ENCODE measurements at places on chromosomes 11 and 22.

DNA sequence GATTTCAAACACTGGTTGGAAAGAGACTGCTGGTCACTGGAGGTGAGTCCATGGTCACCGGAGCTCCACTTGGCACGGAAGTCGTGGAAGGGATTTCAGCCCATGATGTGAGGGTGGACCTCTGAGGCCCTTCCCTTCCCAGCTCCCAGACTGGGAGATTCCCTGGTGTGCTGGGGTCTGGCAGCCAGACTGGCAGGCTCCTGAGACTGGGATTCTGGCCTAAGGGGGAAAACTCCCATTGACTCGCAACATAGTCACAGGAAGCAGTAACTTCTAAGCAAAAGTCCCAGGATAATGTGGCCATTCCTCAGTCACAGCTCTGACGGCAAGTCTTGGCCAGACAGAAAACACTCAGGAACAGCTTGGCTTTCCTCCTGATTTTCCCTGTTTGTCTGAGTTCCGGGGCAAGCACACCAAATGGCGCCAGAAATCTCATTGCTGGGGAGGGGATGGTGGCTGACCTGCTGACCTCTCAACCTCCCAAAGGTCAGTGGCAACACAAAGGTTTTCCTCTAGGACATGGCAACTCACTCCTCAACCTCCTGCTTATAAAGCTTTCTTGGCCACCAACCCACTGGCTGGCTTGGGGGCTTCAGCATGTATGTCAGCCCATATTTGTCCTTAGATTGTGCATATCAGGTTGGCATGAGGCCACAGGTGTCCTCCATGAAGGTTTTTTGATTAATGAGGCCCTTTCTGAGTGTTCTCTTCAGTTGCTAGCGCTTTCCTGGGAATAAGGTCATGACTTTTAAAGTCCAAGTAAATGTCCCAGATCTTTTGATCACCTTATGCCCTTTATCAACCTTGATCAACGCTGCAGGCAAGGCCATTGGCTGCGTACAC, 99.5 kb downstream of the CCDC81 start:
- no peak for DNase-seq

DNA sequence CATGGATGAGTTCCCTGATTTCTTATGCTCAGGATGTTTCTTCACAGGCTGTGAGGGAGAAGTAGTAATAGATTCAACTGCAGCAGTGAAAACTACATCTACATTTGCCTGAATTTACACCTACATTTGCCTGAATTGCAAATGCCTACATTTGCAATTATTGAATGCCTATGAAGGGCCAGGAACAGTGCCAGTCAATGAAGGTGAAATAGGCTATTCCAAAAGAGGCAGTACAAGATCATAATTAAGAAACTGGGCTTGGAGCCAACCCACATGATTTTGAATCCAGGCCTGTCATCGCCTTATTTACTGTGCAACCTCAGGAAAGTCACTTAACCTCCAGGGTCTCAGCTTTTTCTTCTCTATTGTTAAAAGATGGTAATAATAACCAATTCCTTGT, 1353.3 kb downstream of the FAM181B start:
- DNase-seq: no peak

DNA sequence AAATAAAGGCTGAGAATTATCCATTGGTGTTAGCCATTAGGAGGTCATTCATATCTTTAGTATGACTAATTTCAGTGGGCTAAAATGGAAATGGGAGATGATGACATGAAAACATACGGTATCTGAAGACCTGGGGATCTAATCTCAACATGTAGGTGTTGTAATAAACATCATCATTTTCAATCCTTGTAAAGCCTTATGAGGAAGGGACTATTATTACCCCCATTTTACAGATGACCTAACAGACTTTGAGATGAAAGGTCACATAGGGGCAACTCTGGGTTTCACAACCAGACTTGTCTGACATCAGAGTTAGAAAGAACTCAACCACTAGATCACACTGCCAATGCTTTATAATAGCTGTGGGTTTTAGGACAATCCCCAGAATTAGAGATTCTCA, 34.8 kb upstream of the TMEM135 start:
- DNase-seq: no peak

GRCh38 chr22:41844513-41844912, 11.6 kb downstream of the SREBF2 start:
- no peak for DNase-seq

DNA sequence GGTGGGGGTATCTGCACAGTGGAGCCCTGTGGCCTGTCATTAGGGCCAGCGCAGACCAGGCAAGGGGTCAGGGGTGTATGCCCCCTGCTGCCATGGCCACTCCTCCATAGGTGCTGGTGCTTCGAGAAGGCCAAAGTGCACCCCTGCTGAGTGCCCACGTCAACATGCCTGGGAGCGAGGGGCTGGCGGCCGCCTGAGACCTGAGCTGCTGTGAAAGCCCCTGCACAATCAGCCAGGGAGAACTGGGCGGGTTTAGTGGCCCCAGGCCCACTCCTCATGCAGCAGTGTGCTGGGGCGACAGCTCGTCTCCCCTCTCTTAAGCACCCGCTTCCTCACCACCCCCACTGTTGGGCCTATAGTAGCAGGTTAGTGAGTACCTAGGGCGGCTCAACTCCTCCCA, 14.0 kb downstream of the ZDHHC24 start:
- no peak for DNase-seq

DNA sequence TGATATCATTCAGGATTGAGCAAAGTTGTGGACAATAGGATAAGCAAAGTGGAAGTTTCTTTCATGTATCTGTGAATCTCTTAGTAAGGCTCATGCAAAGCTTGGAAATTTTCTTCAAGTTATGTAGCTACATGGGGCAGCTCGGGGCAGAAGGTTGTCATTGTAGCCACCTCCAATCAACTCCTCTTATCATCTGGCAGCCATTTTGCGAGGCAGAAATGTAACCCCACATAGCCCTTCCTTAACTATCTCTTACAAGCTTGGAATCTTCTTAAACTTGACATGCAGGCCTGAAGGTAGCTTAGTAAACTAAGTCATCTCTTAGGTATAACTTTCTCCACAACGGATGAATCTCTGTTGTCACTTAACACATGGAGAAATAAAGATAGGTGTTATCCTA, 392.8 kb downstream of the AASDHPPT start:
- DNase-seq: no peak

GRCh38 chr11:114091516-114092397, 32.2 kb downstream of the ZBTB16 start:
- DNase-seq: no peak

DNA sequence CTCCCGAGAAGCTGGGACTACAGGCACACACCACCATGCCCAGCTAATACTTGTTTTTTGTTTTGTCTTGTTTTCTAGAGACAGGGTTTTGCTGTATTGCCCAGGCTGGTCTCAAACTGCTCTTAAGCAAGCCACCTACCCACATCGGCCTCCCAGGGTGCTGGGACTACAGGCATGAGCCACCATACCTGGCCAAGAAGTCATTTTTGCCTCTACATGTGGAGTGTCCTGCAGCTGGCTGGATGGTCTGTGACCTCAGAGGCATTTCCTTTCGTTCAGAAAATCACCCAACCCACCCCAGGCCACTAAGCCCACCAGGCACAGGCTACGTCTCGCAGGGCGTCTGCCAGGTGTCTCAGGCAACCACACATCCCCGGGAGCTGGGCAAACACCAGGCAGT, 12.8 kb downstream of the SHANK2 start:
- DNase-seq: no peak

DNA sequence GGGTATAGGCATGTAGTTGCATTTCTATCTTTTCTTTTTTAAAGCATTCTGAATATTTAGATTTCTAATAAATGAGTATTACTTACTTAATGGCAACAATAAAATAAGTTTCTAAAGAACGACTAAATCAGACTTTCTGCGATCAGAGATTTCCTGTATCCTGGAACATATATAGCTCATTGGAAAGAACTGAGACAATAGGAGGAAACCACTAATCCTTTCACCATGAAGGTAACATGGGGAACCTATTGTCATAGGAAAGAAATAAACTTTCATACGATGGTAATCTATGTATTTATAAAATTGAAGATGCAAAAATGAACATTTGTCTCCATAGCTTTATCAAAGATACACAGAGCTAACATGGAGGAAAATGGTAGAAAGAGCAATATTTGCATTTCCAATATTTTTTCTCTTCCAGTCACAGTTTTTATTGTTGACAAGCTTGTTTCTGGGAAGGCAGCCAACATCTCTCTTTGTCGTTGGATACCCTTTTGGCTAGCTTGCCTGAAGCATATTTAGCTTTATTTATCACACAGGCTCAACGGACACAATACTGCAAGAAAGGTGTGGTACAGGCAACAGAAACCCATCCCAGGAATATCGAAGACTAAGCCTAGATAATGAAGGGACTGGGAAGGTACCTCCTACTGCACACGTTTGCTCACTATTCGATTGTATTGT, 293.3 kb upstream of the MPPED2 start:
- DNase-seq: no peak

DNA sequence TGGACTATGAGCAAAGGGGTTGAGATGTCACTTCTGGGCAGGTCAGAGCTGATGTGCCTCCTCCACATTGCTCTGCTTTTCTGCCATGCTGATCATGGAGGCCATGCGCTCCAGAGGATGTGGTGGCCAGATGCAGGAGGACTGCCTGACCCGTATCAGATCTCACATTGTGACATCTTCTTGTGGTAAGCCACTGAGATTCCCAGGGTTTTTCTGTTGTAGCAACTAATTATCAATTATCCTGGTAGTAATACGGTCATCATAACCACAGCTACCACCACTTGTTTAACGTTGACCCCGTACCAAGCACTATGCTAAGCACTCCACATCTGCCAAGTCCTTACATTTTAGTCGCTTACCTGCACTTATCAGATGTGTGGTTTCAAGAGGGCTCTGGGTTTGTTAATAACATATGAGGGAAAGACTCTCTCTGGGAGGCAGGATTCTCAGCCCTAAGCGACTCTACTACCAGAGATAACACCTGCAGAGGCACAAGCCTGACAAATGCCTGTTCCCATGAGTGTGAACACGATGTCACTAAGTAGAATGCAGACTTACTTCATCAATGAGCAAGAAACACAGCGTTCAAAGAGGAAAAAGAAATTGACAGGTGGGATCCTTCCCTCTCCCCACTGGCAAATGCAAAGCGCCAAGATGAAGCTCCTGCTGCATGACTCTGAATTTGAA, 63.6 kb upstream of the TIMP3 start:
- DNase-seq: no peak

All from cortex of kidney (tissue), 1 donor.